Kasumi-1 (cell line): ENCODE measurements at places on chromosomes 12 and 14.

GRCh38 chr12:57868851-57869268, 22.3 kb upstream of the CTDSP2 start:
- DNase-seq = no peak

- DNase-seq = no peak
Observed at GRCh38 chr14:96515731-96516130, 13.5 kb downstream of the PAPOLA start.

GRCh38 chr14:50423529-50423928, 26.8 kb upstream of the CDKL1 start:
- no peak for DNase-seq

DNA sequence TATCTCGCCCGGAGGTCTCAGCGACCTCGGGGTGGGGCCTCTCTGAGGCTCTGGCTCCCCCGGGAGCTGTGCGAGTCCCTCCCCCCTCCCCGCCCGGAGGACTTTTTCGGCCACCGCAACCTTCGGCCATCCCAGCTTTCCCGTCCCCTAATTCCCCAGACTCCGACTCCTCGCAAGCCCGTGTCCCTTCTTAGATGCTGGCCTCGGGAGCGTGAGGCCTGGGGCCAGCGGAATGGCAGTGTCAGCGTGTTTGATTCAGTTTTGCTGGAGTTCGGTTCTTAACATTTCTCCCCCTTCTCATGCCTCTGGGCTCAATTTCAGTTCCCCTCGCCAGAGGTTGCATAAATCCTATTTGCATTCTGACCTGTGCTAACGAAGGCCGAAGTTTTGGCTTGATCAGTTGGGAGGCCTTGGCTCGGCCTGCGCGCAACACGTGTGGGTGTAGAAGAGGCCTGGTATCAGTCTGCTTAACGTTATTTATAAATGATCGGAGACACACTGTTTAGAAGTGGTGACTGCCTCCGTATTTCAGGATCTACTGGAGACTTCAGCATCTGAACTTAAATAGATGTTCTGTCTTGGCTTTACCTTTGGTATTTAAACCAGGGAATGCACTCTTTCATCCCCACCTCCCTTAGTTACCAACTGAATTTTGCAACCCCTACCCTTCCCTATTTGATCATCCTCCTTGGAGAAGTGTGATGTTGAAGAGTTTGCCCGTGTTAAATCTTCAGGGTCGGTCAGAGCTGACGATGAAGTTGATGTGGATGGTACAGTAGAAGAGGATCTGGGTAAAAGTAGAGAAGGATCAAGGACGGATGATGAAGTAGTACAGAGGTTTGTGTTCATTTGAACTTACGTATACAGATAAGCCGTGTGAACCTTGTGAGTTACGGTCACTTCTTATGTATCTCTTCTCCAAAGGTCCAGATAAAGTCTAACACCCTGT, 851 bp downstream of the HSP90B1 start:
- peak; percentile 40 for DNase-seq

DNA sequence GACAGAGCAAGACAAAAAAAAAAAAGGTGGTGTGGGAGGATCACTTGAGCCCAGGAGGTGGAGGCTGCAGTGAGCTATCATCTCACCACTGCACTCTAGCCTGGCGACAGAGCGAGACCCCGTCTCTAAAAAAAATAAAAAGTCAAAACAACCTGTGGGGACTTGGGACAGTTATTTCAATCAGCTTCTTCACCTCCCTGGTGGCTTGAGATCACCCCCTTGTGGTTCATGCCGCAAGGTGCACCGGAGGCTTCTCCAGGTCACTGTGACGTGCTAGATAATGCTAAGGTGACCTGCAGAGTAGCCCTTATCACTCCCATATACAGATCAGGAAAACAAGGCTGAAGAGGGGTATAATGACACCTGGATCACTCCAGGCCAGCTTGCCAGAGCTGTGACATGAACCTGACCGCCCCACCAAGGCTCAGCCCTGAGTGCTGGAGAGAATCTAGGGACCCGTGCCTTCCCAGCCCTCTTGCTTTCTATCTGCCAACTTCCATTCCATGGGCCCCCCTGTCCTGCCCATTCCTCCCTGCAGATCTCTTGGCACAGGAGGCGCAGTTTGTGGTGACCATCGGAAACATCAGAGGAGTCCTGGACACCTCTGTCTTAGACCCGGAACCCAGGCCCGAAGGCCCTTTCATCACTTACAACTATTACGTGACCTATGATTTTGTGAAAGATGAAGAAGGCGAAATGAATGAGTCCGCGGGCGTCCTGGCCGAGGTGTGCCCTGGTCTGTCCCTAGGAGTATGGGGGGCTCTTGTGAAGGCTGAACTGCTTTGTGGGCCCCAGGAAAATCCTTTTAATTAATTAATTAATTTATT, 8.1 kb downstream of the LRRC43 start:
- peak; percentile 52 for DNase-seq

GRCh38 chr12:52748578-52748977, 28.6 kb downstream of the KRT76 start:
- DNase-seq = no peak

DNA sequence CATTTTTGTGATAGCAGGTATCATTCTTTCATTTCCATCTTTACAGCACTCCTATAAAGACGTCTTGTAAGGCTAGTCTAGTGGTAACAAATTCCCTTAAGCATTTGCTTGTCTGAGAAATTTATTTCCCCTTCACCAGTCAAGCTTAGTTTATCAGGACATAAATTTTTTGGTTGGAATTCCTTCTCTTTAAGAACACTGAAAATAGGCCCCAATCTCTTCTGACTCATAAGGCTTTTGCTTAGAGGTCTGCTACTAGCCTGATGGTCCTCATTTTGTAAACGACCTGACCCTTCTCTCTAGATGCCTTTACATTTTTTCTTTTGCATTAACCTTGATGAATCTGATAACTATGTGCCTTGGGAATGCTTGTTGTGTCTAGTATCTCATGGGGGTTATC, 20.3 kb downstream of the OLR1 start:
- DNase-seq = no peak

DNA sequence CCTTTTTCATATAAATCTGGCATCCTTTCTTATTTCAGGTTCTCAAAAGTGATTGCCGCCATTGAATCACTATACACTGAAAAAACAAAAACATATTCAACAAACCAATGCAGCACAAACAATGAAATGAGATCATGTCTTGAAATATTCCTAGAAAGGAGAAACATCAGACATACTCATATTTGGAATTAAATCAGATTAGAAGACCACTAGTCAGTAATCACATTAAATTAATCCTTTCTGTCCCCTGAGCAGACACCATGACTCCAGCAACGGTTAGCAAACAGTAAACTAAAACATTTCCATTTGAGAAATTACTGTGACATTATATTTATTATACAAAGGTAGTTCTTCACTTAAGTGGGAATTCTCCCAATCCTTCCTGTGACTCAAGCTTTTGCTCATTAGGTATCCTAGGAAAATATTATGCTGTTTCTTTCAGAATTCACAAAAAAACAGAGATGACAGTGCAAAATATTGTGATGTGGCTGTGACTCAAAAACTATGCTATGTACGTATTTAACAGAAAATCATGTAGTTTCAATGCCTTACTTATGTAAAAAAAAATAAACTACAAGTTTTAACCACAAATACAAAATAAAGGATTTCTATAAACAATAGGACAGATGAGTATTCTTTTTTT, 29.7 kb downstream of the CPNE8 start:
- no peak for DNase-seq

- DNase-seq = no peak
Observed at GRCh38 chr12:58893495-58893894, 26.8 kb downstream of the LRIG3 start.

DNA sequence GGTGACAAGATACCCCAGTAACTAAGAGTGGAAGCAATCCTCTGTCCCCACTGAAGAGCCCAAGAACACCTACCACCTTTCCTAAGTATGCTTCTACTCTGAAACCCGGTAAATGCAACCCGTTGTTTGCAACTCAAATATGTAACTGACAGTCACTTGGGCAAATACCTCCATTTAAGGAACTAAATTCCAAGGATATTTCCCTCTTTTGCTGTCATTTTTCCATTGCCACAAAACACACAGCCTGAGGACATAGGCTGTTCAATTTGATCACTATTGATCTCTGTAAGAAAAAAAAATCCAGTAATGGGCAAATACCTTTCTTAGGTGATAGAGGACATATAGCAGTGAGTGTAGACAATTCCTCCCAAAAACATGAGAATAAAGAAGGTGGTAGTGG, 6.6 kb upstream of the PHLDA1 start:
- DNase-seq = no peak

GRCh38 chr12:388541-389141, 479 bp downstream of the KDM5A start:
- no peak for DNase-seq

- no peak for DNase-seq
Observed at GRCh38 chr14:95467232-95467631, 49.2 kb downstream of the SYNE3 start.

- DNase-seq = no peak
Observed at GRCh38 chr14:87667659-87668058, 325.3 kb downstream of the GALC start.

- DNase-seq = no peak
Observed at GRCh38 chr12:91774434-91774921, 371.2 kb downstream of the BTG1 start.

GRCh38 chr12:123971770-123972456, 718 bp downstream of the CCDC92 start:
- peak; percentile 30 for DNase-seq

DNA sequence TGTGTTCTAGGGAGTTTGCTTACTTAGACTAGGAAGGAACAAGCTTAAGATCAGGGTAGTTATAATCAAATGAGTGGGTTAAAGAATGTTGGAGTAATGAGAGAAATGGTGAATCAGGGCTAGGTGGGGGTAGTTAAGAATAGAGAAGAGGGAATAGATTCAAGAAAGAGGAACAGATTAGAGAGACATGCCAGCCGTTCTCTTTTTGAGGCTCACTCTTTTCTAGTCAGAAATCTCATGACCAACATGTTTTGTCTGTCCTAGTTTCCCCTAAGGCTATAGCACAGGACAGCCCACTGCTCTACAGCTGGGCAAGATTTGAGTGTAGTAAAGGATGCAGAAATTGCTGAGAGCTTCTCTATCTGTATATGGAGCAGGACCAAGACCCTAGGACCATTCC, 258.4 kb downstream of the AKAP6 start:
- no peak for DNase-seq

GRCh38 chr14:92637228-92637627, 111.2 kb downstream of the LGMN start:
- DNase-seq = no peak

DNA sequence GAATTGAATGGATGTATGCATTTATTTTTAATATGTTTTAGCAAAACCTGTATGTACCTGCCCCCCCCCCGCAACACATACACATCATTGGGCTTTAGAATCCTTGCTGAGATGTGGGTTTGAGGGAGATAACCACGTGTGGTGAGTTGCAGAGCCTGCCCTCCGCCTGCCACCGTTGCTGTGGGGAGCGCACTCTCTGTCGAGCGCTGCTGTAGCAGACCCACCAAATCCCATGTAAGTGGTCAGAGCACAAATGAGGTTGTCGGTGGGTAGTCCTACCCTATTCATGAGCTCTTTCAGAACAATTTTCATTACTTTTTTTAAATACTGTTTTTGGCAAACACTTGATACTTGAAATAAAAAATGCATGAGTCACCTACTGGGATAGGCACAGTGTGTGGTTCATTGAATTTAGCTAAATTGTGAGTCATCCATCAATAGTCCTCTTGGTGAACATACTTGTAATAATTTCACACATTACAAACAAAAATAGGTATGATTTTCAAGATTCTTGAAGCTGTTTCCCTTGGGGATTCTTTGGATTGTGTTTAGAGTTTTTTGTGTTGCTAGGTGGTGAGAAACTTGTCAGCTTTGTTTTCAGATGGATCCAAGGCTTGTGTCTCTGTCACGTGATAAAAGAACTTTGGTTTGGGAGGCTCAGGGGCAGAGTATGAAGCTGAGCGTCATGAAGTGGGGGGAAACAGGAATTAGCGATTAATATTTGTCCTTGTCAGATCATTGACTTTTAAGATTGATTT, 107.6 kb downstream of the PTCSC3 start:
- DNase-seq = peak; percentile 36

- no peak for DNase-seq
Observed at GRCh38 chr12:80156306-80156705, 57.0 kb downstream of the OTOGL start.

GRCh38 chr14:65277027-65277426, 135.5 kb upstream of the FUT8 start:
- no peak for DNase-seq

- no peak for DNase-seq
Observed at GRCh38 chr14:55756557-55756956, 176.6 kb downstream of the KTN1 start.

GRCh38 chr12:30525171-30525570, 170.5 kb downstream of the IPO8 start:
- peak; percentile 50 for DNase-seq

GRCh38 chr12:45477526-45477925, 252.0 kb upstream of the ARID2 start:
- no peak for DNase-seq

GRCh38 chr12:55673638-55674037, 34.1 kb downstream of the ITGA7 start:
- no peak for DNase-seq

GRCh38 chr12:90260136-90260535, 551.5 kb upstream of the ATP2B1 start:
- no peak for DNase-seq

- DNase-seq = no peak
Observed at GRCh38 chr12:109725321-109726105, 11.9 kb downstream of the FAM222A start.

GRCh38 chr12:48999371-49000131, at the start of gene DDN:
TSS of gene DDN (minus strand) at chr12:48999375. CDS start at chr12:48999287, 88 bp downstream.
- peak; percentile 80 for DNase-seq

DNA sequence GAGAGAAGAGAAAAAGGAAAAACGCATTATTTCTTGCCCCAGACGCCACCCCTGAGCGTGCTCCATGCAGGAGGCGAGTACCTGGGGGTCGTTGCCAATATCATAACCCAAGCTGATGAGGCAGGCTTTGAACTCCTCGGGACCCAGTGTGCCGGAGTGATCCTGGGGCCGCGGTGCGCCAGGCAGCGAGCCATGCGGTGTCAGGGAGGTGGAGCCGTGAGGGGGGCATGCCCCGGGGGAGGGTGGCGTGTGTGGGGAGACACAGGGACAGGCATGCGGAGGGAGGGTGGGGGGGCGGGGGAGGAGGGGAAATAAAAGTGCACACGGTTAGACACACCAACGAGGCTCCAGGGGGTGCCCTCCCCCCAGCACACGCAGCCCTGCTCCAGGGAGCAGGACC, 86.0 kb upstream of the ZFP36L1 start:
- DNase-seq = no peak

DNA sequence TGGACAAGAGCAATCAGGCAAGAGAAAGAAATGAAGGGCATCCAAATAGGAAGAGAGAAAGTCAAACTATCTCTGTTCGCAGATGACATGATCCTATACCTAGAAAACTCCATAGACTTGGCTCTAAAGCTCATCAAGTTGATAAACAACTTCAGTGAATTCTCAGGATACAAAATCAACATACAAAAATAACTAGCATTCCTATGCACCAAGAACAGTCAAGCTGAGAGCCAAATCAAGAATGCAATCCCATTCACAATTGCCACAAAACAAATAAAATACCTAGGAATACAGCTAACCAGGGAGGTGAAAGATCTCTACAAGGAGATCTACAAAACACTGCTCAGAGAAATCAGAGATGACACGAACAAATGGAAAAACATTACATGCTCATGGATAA, 417.5 kb upstream of the ATP2B1 start:
- no peak for DNase-seq
